Hepatic stellate cell (primary cell): ENCODE measurements at places on chromosomes 1 and 21.

DNA sequence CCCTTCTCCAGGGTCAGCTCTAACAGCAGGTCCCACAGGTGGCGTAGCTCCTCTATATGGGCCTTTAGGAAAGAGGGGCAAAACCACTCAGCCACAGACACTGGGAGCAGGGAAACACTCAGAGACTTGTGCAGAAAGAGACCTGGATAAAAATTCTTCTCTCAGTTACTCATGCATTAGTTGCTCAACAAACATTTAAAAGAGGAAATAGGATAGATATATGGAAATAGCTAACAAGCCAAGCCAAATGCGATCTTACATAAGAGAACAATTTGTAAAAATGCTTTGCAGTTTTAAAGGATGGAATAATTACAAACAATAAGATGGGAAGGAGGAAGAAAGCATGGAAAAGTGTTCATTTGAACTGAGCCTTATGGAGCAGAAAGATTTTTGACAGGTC, 4.9 kb downstream of the SPTA1 start:
- DNase-seq = no peak

DNA sequence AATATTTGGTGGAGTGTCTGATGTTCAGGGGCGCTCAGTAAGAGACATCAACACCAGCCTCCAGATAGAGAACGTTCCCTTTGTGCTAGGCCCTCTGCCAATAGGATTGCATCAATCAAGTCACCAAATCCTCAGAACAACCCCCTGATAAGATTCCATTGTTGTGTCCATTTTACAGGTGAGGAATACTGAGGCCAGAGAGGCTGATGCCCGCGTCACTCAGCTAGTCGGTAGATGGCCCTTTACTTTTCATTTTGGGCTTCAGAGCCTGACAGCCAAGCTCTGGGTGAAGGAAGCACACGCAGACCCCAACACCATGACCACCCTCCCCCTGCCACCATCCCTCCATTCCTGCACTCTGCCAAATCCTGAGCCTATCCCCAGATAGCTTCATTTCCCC, 406.2 kb downstream of the PTPRU start:
- no peak for DNase-seq

DNA sequence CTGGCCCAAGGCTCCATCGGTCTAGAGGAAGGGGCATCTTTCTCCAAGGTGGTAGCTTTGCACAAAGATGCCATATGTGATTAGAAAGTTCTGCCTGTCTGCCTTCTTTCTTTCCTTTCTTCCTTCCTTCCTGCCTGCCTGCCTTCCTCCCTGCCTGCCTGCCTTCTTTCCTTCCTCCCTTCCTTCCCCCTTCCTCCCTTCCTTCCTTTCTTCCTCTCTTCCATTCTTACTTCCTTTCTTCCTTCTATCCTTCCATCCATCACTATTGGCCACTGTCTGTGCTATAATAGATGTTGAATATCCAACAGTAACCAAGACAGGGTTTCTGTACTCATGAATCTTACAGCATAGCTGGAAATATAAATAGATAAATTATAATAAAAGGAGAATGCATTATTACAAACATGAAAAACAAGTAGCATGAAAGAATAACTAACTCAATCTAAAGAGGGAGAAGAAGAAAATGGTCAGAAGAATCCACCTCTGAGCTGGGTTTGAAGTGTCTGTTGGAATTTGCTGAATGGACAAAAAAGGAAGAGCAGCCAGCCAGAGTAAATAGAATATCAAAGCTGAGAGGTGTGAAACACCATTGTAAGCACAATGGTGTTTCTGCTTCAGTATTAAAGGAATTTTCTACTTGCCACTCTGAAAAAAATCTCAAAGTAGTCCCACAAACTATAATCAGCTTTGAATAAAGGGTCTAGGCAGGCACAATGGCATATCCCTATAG, 250.6 kb upstream of the NR5A2 start:
- no peak for DNase-seq

- no peak for DNase-seq
Observed at GRCh38 chr1:207944571-207944970, 33.6 kb upstream of the CD34 start.

DNA sequence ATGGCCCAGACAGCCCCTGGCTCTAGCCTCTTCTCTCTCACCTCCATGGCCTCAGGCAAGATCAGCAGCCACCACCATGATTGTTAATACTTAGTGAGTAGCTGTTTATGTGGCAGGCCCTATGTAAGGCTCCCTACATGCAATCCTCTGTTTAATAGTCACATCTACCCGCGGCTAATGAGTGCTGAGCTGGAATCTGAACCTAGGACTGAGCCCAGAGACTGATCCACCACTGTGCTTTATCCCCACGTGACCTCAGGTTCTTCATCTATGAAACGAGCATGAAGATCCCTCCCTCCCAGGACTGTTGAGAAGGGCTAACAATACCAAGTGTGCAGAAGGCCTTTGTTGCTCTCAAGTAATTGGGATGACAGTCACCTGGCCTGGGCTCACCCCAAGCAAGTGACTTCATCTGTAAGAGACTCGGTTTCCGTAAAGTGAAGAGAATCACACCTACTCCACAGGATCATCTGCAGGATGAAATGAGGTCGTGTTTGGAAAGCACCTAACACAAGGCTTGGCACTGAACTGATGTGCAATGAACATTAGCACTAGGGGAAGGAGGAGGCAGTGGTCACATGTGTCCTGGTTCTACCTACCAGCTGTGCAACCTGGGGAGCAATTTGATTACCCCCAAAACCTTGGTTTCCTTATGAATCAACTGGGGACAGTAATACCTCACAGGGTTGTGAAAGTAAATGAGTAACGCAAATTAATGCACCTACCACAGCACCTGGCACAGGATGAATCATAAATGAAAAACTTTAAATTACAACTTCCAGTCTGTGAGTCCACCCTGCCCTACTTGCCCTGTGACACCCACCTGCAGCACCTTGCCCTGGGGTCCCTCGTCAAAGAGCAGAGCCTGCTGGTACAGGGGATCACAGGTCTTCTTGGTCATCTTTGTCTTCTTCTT, 37.2 kb downstream of the RIMS3 start:
- no peak for DNase-seq

GRCh38 chr21:46597896-46598343, 7.0 kb downstream of the S100B start:
- no peak for DNase-seq

DNA sequence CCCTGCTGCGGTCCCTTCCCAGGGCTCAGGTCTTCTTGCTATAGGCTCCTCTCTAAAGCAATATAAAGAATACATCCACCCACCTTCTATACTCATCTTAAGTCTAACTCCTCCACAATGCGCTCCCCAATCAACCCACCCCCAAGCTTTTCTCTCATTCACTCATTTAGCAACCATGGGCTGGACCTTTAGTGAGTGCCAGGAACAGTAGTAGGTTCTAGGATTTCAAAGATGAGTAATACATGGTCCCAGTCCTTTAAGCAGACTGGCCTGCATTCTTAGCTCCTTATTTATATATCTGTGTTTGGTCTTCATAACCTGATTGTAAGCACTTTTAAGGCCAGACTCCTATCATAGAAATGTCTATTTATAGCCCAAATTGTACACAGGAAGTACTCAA, 5.9 kb downstream of the CAMK1G start:
- DNase-seq = no peak

GRCh38 chr1:162703708-162704107, 71.4 kb downstream of the DDR2 start:
- no peak for DNase-seq

GRCh38 chr1:219837274-219837993, 90.9 kb downstream of the SLC30A10 start:
- DNase-seq = peak; percentile 19

GRCh38 chr1:200317236-200317635, 92.6 kb downstream of the ZNF281 start:
- no peak for DNase-seq

DNA sequence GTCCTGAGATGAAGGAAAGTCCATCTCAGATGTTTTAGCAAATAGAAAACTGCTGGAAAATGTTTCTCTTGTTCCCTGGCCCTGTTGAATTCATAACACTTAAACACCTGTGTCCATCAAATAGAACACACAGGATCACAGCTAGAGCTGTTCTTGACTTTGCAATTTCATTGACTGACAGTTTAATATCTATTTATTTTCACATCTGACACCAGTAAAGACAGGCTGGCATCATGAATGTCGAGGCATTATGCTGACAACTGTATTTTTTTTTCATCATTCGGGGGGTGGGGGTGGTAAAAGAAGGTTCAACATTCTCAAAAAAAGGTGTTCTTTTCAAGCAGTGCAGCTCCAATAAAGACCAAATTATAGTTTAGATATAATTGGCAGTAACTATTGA, 591.2 kb upstream of the PTBP2 start:
- DNase-seq = no peak

- DNase-seq = no peak
Observed at GRCh38 chr1:202012544-202013478, 2.4 kb downstream of the ELF3 start.

DNA sequence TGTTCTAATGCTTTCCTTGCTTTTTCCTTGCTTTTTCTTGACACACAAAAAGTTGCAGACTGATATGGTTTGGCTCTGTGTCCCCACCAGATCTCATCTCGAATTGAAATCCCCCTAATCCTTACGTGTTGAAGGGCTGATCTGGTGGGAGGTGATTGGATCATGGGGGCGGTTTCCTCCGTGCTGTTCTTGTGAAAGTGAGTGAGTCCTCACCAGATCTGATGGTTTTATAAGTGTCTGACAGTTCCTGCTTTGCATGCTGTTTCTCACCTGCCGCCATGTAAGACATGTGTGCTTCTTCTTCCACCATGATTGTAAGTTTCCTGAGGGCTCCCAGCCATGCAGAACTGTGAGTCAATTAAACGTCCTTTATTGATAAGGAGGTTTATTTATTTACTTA, 11.3 kb downstream of the SPATA17 start:
- no peak for DNase-seq

DNA sequence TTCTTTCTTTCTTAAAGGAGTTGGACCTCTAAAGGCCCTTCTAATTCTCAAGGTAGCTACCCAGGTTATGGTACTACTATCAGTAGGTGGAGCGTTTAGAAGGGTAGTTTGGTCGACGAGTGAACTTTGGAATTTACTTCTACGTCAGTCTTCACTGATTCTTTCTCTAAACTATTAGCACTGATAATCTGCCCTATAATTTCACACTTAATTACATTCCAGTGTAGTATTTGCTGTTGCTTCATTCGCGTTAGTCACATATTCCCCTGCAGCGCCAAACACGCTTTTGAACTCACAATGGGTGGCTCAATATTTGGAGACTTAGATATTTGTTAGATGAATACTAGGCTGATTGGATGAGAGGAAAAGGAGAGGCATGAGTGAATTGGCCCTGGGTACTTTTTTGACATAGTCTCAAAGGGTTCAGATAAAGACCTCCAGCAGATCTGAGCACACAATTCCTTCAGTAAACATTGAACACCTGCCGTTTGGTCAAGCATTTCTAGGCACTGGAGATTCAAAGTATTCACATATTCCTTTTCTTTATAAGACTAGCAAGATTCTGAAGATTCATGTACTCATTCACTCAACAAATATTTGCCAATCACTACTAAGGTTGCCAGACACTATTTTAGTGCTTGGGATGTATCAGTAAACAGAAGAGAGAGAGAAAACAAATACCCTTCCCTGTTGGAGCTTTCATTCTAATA, 929 bp upstream of the FOXJ3 start:
- peak; percentile 15 for DNase-seq

GRCh38 chr21:34548781-34549376, 36.9 kb upstream of the KCNE1 start:
- no peak for DNase-seq

GRCh38 chr1:63129184-63129583, 193.2 kb upstream of the FOXD3 start:
- DNase-seq = no peak

GRCh38 chr1:3161176-3161840, 92.3 kb downstream of the PRDM16 start:
- DNase-seq = no peak

DNA sequence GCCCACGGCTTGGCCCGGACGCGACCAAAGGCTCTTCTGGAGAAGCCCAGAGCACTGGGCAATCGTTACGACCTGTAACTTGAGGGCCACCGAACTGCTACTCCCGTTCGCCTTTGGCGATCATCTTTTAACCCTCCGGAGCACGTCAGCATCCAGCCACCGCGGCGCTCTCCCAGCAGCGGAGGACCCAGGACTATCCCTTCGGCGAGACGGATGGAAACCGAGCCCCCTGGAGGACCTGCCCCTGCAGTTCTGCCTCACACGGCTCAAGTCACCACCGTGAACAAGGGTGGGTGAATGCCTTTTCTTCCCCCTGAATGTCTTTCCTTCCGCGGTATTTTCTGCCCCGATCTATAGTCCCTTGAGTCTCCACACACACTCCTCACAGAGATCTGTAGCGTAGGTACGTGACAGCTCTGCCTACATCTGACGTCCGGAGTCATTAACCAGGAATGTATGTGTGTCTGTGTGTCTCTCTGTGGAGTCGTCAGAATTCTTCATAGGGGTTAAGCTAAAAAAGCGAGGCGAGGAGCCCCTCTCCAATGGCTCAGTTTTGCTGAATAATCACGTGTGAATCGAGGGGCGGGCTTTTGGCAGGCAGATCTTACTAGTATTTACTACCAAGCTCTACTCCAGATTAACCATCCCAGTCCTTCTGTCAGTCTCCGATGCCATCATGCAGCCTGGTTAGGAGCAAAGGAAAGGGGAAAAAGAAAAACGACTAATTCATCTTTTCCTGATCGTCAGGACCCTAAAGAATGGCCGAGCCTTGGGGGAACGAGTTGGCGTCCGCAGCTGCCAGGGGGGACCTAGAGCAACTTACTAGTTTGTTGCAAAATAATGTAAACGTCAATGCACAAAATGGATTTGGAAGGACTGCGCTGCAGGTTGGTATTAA, at the start of gene CDKN2C:
TSS of gene CDKN2C (plus strand) at position 635 of the 898 bp plus-strand sequence. CDS start at position 759, 124 bp downstream.
- peak; percentile 75 for DNase-seq

DNA sequence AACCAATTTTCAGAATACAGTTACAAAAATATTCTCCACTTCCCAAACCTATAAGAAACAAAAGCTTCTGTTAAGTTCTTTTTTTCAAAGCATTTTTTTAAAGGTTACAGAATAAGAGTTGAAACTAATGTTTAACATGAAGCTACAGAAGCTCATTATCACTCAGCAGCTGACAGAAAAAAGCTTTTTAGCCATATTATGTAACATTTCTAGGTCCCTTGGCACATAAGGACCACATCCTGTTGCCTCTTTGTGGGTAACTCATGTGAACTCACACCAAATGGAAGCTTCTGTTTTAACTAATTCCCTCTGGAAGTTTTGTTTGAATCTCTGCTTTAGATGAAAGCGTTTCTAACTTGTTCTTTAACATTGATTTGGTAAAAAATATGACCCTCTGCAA, 242.5 kb upstream of the TMPRSS15 start:
- no peak for DNase-seq

DNA sequence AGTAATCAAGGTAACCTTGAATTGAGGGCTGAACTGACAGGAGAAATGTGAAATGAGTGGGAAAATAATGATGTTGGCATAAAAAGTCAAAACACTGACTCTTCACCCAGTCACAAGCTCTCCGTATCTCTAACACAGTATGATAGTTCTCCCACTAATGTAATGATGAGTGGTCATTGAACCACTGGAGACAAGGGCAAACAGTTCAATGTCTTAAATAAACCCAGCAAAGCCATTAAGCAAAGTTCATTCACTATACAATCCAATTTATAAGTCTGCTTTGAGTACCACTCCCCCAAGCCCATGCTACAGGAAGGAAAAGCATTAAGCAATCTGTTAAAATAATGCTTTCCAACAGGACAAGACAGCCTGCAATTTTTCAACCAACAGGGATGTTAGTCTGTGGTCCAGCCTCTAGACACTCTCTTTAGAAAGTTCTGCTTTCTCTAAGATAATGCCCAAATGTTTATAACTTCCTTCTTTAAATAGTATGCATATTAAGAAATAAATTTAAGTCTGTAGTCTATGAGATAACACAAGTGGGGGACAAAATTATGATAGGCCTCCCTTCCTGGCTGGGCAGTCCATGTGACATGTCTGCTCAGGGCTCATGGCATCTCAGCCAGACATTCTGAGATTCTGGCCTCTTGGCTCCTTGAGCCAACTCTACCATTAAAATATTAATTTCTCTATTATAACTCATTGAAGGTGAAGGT, 25.5 kb upstream of the DDAH1 start:
- DNase-seq = no peak
